ENCODE measurements at places on chromosomes 5 and 9. TPM values are rescaled to one million over a fixed set of nuclear protein-coding genes. Genes with fewer than 3 reads are reported as not detected.

NFIB gene
- 9.4 TPM for total RNA-seq

F2RL1 gene
- 140 TPM for total RNA-seq

KLF9 gene
- total RNA-seq: 4.7 TPM

PHF2 gene
- total RNA-seq: 12.3 TPM

UNC13B gene
- total RNA-seq: 30.5 TPM

PCDHA1 gene
- total RNA-seq: not detected

FAM221B gene
- not detected for total RNA-seq

ADAMTS6 gene
- 37.1 TPM for total RNA-seq

ATP6V1G1 gene
- 181 TPM for total RNA-seq

IFNB1 gene
- total RNA-seq: 3.2 TPM

DNA sequence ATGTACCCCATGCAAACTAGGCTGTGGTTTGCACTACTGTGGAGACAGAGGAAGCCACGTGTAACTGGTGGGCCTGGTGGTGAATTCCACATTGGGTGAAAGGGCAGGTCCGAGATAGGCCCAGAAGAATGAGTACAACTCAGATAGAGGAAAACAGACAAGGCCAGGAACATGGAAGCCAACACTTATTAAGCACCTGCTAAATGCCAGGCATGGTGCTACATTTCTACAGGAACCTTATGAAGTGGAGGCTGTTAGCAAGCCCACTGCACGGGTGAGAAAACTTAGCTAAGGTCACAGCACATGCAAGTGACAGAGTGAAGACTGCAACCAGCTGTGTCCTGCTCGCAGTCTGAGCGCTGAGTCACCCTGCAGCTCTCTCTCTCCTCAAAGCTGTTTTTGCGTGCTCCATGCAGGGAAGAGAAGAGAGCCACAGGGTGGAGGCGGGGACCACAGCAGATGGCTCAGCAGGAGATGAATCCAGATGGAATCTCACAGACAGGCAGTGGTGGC, 65.5 kb upstream of the SPTLC1 start:
- peak; percentile 77 for DNase-seq
- peak overlapping the region; percentile 4 for H3K27ac ChIP-seq
- no peak overlapping the region for H3K4me3 ChIP-seq
- no peaks in the 10 kb centered on the region for H3K36me3 ChIP-seq
- no peaks in the 10 kb centered on the region for H3K27me3 ChIP-seq

DNA sequence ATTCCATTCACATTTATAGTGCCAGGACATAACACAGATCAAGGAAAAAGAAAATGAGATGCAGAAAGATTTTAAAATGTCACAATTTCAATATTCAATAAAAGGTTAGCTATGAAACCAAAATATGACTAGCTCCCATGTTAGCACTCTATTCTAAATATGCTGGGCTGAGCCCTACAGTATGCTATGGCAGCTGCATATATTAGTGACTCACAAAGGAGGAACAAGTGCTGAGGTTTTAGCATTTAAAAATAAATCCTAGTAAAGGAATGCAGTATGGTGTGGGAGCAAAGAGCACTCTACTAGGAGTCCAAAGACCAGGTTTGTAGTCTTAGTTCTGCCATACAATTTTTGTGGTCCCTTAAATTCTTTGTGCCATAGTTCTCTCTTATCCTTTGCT, 118.4 kb downstream of the OXCT1 start:
- H3K4me3 ChIP-seq: no peak overlapping the region
- no peak overlapping the region for H3K27ac ChIP-seq
- no peaks in the 10 kb centered on the region for H3K36me3 ChIP-seq

DNA sequence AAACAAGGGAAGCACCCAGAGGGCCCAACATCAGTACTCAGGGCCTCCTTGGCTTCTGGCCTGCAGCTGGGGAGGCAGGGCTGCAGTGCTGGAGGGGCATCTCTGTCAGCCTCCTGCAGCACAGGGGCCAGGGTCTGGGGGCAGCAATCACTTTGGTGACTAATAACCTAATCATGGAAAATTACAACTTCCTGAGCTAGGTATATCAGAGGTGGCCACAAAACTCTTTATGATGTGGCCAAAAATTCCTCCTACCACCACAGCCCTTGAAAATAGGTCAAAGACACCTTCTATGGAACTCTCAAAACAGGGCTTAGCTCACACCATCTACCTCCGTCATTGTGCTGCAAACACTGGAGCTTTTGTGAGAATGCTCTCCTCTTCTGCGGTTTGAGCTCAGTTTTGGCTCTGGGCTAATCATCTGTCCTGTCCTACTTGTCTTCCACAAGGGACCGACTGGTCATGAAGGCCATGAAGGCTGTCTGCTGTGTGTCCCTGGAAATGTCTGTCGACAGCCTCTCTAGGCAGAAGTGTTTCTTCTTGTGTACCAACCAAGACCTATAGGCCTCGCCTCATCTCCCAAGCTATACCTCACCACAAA, 28.6 kb downstream of the CSF2 start:
- no peak overlapping the region for H3K4me3 ChIP-seq
- no peaks in the 10 kb centered on the region for H3K36me3 ChIP-seq

GRCh38 chr9:130979591-130980385, 29.2 kb upstream of the LAMC3 start:
- no peak for DNase-seq
- H3K4me1 ChIP-seq: no peaks in the 10 kb centered on the region
- no peak overlapping the region for H3K4me3 ChIP-seq
- H3K27me3 ChIP-seq: peaks cover 16% of the 10 kb centered on the region
- no peak overlapping the region for H3K27ac ChIP-seq
- no peaks in the 10 kb centered on the region for H3K36me3 ChIP-seq

GRCh38 chr9:99680191-99680590, 141.5 kb upstream of the NR4A3 start:
- H3K4me3 ChIP-seq: no peak overlapping the region
- peak; percentile 58 for DNase-seq
- H3K36me3 ChIP-seq: no peaks in the 10 kb centered on the region
- no peaks in the 10 kb centered on the region for H3K4me1 ChIP-seq

- no peak overlapping the region for H3K4me3 ChIP-seq
- H3K27me3 ChIP-seq: peaks cover 44% of the 10 kb centered on the region
- H3K4me1 ChIP-seq: peaks cover 11% of the 10 kb centered on the region
These were observed 9.5 kb upstream of the TIFAB start for GRCh38 chr5:135461481-135462151.

DNA sequence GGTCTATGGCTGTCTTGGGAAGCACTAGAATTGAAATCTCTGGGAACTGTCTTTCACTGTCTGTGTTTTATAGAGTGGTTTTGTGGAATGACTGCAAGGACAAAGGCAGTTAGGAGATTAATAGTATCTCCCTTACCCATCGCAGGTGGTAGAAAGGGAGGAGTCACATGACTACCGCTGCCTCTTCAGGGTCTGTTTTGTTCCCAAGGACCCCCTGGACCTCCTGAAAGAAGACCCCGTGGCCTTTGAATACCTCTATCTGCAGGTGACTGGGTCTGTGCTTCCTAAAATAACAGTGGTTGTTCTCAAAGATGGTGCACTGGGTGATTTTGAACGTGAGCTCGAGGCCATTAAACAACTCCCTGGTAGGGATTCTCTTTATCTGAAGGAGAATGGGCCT, 22.8 kb upstream of the TRMT10B start:
- H3K27me3 ChIP-seq: peaks cover 45% of the 10 kb centered on the region
- no peak overlapping the region for H3K4me3 ChIP-seq

DNA sequence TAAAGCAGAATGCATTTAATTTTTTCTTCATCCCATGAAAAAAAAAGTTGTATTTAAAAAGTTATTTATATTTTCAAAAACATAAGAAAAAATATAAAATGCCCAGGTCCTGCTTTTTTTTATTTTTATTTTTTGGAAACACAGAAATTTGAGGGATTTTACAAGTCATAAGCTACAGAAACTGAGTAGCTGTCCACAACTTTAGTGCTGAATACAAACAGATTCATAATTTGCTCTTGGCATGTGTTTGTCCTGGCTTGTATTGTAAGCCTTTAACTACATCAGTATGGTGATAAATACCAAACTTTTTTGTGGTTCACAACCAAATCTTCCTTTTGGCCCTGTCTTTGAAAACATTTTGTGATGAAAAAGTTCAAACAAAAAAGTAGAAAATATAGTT, 7.5 kb upstream of the PLCXD3 start:
- H3K4me3 ChIP-seq: no peak overlapping the region
- H3K27me3 ChIP-seq: no peaks in the 10 kb centered on the region
- no peak for DNase-seq
- H3K36me3 ChIP-seq: no peaks in the 10 kb centered on the region
- no peak overlapping the region for H3K27ac ChIP-seq

- H3K36me3 ChIP-seq: no peaks in the 10 kb centered on the region
- H3K4me3 ChIP-seq: no peak overlapping the region
- H3K4me1 ChIP-seq: peaks cover 4% of the 10 kb centered on the region
- no peaks in the 10 kb centered on the region for H3K27me3 ChIP-seq
- peak; percentile 63 for DNase-seq
These were observed 115.0 kb downstream of the KIAA1958 start for GRCh38 chr9:112601636-112602035.

- peaks cover 19% of the 10 kb centered on the region for H3K27me3 ChIP-seq
- no peak overlapping the region for H3K27ac ChIP-seq
- H3K4me1 ChIP-seq: no peaks in the 10 kb centered on the region
These were observed 14.1 kb downstream of the ALDH1B1 start for GRCh38 chr9:38406476-38407186.

GRCh38 chr5:151047814-151048425, 27.5 kb downstream of the GPX3 start:
- H3K4me1 ChIP-seq: peaks cover 7% of the 10 kb centered on the region
- no peak for DNase-seq
- peaks cover 28% of the 10 kb centered on the region for H3K36me3 ChIP-seq
- H3K4me3 ChIP-seq: no peak overlapping the region
- H3K27me3 ChIP-seq: no peaks in the 10 kb centered on the region

DNA sequence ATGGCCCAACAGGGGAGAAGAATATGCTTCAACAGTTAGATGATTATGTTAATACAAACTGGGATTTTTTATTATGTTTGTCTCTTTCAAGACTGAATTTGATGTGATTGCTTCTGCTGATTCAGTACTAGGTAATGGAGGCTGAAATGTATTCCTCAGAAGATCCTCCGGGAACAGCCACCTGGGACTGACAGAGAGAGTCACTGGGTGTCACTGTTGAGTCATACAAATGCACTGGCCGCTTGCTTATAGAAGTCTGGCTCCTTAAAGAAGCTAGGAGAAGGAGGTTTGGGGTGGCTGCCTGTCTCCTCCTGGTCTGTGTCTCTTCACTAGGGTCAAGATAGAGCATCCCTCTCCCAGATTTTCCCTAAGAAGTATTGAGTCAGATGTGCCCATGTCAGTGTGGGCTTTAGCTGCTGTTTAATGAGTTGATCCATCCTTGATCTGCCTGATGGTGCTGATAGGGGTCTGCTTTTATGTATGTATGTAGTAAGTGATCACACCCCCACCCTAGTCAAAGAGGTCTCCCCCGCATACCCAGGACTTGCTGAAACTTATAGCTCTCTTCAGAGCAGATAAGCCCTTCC, 773.4 kb downstream of the BRINP1 start:
- H3K4me3 ChIP-seq: no peak overlapping the region
- H3K36me3 ChIP-seq: no peaks in the 10 kb centered on the region
- DNase-seq: peak; percentile 33
- H3K27me3 ChIP-seq: no peaks in the 10 kb centered on the region
- H3K4me1 ChIP-seq: no peaks in the 10 kb centered on the region

DNA sequence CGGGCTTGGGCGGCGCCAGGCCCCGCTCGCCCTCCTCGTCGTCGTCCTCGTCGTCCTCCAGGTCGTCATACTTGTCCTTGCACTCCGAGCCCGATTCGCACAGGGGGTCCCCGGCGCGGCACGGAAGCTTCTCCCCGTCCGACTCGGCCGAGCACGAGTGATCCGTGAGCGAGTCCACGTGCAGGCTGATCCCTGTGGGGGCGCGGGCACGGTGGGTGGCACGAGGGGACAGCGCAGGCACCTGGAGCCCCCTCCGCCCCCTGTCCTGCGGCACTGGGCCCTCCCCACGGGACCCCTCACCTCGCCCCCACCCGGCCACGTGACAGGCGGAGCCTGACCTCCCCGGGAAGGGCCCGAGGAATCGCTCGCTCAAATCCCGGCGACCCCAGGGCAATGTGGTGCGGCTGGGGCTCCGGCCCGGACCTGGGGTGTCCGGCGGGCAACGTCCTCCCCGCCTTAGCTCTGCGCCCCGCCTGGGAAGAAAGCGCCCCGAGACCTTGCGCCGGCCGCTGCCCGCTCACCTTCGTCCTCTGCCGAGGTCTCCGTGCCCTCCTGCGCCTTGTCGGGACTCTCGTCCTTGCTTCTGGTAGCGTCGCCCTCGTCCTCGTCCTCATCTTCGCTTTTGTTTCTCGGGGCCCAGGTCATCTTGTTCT, 2.5 kb downstream of the IRX2 start:
- no peak for DNase-seq
- peak overlapping the region; percentile 77 for H3K4me3 ChIP-seq
- H3K36me3 ChIP-seq: peaks cover 8% of the 10 kb centered on the region
- H3K27me3 ChIP-seq: peaks cover 2% of the 10 kb centered on the region
- peaks cover 24% of the 10 kb centered on the region for H3K4me1 ChIP-seq

GRCh38 chr5:122129306-122129705, at the start of gene ZNF474:
TSS of gene ZNF474 (plus strand) at chr5:122129546. CDS start at chr5:122151991, 22,445 bp downstream.
- H3K27me3 ChIP-seq: no peaks in the 10 kb centered on the region
- H3K4me1 ChIP-seq: peaks cover 34% of the 10 kb centered on the region
- DNase-seq: peak; percentile 97

DNA sequence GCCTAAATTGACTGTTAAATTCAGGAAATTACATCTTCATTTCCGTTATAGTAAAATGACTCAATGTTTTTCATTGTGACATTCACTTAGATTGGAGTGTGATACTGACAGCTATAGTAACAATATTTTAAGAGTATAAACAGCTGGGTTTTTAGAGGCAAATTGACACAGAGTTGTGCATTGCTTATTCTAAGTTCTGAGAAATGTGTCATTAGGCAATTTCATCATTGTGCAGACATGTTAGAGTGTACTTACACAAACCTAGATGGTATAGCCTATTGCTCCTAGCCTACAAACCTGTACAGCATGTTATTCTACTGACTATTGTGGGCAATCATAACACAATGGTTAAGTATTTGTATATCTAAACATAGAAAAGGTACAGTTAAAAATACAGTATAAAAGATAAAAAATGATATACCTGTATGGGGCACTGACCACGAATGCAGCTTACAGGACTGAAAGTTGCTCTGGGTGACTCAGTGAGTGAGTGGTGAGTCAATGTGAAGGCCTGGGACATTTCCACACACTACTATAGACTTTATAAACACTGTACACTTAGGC, 132.7 kb downstream of the PDE4D start:
- no peaks in the 10 kb centered on the region for H3K36me3 ChIP-seq
- peak overlapping the region; percentile 79 for H3K27ac ChIP-seq
- H3K4me3 ChIP-seq: no peak overlapping the region
- peaks cover 18% of the 10 kb centered on the region for H3K4me1 ChIP-seq
- no peaks in the 10 kb centered on the region for H3K27me3 ChIP-seq
- peak; percentile 69 for DNase-seq

DNA sequence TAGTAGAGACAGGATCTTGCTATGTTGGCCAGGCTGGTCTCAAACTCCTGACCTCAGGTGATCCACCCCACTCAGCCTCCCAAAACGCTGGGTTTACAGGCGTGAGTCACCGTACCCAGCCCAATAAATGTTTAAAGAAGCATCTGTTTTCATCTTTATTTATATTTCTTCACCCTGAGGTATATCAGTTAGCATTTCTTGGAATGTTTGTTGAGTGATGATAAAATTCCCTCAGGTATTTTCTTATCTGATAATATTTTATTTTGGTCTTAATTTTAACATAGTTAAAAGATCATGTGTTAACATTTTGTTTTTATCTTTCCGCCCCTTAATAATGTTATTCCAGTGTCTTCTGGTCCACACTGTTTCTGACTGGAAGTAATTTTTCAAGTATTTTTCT, 839.6 kb upstream of the CDH10 start:
- H3K4me3 ChIP-seq: no peak overlapping the region
- DNase-seq: no peak
- no peaks in the 10 kb centered on the region for H3K36me3 ChIP-seq
- no peaks in the 10 kb centered on the region for H3K27me3 ChIP-seq
- H3K4me1 ChIP-seq: no peaks in the 10 kb centered on the region
- H3K27ac ChIP-seq: no peak overlapping the region

GRCh38 chr5:42653705-42654104, 102.9 kb upstream of the CCDC152 start:
- no peaks in the 10 kb centered on the region for H3K36me3 ChIP-seq
- peaks cover 5% of the 10 kb centered on the region for H3K4me1 ChIP-seq
- no peak overlapping the region for H3K27ac ChIP-seq
- no peak for DNase-seq
